Left kidney (tissue), 8 donors: ENCODE measurements at places on chromosomes 16 and 17. TPM values are rescaled to one million over a fixed set of nuclear protein-coding genes. Genes with fewer than 3 reads are reported as not detected.

Gene ANKRD13B
- 11.1 TPM for polyA plus RNA-seq

Gene MYH13
- polyA plus RNA-seq = 0.17 TPM

Gene ZKSCAN2
- polyA plus RNA-seq = 14.6 TPM

Gene TUBG1
- 57.4 TPM for polyA plus RNA-seq

Gene GNAO1
- polyA plus RNA-seq = 5.7 TPM

DNA sequence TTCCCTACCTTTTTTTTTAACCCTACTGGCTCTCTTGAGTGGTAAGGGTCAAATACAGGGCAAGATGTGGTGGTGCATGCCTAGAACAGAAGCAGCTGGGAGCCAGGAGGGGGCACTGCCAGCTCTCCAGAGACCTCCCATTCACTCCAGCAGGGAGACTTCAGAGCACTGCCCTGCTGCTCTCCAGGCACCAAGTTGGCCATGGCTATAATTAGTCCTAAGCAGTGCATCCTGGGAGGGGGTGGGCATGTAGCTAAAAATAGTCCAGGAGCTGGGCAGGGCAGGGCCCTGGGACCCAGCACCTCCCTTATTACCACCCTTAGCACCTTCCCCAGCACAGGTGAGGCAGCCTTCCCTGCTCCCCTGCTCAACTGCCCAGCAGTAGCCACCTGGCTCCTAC lies 3.5 kb downstream of the CORO6 start:
- no peak for DNase-seq

GRCh38 chr16:65745-66144 lies 6.7 kb downstream of the RHBDF1 start:
- no peak for DNase-seq

DNA sequence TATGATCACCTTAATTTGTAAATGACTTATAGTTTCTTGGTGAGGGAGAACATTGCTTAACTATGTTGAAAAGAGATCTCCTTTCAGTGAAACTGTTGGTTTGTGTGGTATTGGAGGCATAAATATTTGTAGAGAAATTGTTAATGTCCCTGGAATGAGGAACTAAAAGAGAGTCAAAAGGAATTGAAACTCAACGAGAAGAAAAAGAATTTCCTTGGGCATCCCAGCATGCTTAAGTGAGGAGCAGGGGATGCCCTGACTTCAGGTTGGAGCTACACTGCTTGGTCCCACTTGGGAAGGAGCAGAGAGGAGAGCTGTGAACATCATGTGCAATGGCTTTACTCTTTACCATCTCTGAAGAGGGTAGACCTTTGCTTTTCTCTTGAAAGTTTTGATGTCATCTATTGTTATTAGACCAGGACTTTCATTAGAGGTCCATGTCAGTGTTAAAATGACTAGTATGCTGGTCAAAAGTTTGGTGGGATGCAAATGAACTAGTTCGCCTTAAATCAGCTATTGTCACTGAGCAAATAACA lies 21.7 kb downstream of the KRT23 start:
- no peak for DNase-seq

GRCh38 chr16:23435500-23435899 lies 17.5 kb downstream of the COG7 start:
- peak; percentile 30 for DNase-seq
